ENCODE measurements at places on chromosomes 5 and 9.

- DNase-seq = no peak
Observed at GRCh38 chr5:109028608-109029299, 281.1 kb downstream of the FER start.

DNA sequence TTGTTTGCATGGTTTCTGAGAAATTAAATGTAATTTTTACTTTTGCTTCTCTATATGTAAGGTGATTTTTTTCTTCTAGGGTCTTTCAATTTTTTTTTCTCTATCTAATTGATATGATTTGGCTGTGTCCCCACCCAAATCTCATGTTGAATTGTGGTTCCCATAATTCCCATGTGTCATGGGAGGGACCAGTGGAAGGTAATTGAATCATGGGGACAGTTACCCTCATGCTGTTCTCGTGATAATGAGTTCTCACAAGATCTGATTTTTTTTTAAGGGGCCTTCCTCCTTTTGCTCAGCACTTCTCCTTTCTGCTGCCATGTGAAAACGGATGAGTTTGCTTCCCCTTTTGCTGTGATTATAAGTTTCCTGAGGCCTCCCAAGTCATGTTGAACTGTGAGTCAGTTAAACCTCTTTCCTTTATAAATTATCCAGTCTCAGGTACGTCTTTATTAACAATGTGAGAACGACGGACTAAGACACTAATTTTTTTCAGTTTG, 150.8 kb downstream of the MTRR start:
- DNase-seq = no peak

GRCh38 chr9:97271292-97271691, 36.2 kb upstream of the CCDC180 start:
- no peak for DNase-seq

DNA sequence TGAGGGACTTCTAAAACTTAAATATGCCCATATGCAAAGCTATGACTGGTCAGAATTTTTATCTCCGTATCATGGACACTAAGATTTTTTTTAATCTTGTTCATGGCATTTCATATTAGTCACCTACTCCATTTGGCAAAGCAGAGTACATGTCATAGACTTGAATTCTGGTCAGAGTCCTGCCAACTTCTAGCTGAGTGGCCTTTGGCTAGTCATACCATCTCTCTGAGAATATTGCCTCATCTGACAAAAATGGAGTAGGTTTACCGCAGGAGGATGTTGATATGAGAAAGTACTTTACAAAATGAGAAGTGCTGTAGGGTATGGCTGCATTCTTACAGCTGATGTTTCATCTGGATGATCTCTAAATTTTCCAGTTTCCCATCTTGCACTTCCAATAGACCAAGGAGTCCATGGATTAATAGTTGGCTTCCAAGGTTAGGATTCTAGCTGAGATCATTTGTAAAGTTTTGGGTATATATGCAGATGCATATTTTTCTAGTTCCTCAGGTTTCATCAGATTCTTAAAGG, 150.8 kb upstream of the NR3C1 start:
- DNase-seq = peak; percentile 88

DNA sequence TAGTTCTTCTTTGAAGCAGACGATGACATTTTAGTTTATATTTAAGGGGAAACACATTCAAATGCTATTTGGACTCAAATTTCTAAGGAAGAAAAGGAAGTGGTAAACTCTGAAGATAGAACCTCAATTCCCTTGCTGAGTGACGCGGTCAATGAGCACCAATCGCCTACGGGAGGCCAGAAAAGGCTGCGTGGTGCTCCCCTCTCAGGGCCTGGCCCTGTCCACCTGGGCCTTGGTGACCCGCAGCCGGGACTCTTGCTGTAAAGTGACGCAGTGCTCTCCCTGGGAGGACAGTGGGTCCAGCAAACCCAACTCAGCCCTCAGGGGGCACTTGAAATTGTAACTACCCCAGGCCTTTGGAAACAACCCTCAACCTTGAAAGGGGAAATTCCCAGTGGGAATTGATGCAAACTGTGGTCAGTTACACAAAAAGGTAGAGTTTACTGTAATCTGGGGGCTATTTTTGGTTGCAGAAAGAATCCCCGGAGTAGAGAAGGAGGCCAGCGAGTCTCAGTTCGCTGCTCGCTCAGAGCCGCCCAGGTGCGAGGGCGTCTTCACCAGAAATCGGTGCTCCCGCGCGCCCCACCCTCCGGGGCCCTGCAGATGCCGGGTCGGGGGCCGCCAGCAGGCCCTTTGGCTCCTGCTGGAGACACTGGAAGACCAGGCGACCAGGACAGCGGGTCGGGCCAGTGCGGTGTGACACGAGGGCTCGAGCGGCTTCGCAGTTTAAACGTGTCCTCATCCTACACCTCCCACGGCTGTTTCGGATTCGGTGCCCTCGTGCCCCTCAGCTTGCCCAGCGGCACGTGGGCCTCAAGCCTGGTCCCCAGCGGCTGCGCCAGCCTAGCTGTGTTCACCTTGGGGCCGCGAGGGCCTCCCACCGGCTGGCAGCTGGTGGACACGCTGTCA, 1.4 kb upstream of the ANKRD33B start:
- no peak for DNase-seq

- DNase-seq = no peak
Observed at GRCh38 chr9:121199921-121200320, 1.7 kb downstream of the RAB14 start.

Data from AG04450 (cell line).